ENCODE measurements at places on chromosomes 4 and X.

DNA sequence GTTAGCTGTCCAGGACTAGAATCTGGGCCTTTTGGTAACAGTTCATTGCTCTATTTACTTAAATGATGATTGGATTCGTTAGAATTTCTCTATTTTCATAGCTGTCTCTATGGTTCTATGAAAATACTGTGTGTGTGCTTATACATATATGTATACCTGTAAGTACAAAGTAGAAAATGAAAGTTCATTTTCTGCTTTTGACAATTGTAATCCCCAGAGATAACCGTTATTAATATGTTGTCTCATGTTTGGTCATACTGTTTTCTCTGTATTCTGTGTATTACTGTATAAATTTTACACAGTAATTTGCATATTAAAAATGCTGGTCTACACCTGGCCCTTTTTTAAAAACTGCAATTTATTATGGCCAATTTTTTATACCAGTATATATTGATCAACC lies 55.4 kb downstream of the CLCN3 start:
- no peak for DNase-seq

DNA sequence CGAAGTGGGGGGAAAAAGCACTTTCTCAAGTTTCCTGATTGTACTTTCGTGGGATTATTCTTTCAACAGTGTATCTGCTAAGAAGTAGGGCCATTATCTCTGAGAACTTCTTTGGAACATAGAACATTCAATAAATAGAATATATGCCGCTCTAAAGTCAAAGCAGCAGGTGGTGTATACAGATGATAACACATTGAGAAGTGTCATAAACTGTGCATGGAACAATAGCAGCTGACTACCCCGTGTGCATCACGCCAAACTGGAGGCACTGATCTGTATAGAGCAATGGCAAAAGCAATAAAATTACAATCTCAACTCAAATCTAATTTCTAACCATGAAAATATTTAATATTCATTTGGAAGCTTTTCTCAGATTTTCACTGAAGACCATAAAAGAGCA lies 175.3 kb downstream of the DCTD start:
- no peak for DNase-seq

DNA sequence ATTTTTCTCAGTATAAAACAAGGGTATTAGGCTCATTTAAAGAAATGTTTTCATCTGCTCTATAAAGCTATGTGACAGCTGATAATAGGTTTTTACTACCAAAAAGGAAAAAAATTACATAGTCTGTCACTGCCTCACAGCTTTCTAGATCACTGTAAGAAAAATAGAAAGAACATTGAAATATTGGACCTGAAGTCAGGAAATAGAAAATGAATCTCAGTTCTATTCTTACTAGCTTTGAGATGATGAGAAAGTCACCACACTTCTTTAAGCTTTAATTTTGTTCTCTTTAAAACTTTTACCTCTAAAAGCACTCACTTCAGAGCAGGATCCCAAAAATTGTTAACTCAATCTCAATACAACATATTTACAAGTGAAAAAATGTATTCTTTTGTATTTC lies 45.3 kb upstream of the CAMK2D start:
- DNase-seq: no peak

DNA sequence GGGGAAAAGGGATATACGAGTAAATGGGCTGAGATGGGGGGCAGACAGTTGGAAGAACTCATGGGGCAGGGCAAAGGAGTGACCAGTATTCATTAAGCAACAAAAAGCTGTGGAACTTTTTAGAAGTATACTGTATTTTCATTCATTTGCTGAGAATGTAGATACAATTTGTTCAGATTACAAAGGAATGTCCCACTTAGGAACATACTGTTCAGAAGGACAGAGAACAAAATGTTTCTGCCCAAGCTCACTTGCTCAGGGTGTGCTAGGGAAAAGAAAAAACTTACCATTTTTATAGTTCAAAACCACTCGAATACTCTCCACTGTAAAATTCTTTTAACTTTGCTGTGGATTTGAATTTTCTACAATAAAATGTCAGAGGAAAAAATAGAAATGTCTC lies 135.2 kb upstream of the AFF2 start:
- DNase-seq: no peak

GRCh38 chr4:83910693-83911092 lies 374.8 kb downstream of the GPAT3 start:
- DNase-seq: no peak

DNA sequence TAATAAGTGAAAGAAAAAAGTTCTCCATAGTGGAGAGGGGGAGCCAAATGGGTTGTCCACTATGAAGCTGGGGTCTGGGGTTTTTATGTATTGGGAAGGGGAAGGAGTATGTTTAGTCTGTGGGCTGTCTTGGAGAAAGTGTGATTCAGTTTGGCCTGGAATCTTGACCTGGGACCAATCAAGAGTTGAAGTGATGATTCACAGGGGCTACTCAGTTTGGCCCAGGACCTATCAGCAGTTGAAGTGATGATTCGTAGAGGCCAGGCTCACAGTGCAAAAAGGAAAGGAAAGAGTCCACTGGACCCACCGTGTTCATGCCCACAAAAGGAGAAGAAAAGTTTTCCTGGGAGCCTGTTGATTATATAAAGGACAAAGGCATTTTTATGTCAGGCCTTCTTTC lies 47.3 kb upstream of the RAB9B start:
- no peak for DNase-seq

DNA sequence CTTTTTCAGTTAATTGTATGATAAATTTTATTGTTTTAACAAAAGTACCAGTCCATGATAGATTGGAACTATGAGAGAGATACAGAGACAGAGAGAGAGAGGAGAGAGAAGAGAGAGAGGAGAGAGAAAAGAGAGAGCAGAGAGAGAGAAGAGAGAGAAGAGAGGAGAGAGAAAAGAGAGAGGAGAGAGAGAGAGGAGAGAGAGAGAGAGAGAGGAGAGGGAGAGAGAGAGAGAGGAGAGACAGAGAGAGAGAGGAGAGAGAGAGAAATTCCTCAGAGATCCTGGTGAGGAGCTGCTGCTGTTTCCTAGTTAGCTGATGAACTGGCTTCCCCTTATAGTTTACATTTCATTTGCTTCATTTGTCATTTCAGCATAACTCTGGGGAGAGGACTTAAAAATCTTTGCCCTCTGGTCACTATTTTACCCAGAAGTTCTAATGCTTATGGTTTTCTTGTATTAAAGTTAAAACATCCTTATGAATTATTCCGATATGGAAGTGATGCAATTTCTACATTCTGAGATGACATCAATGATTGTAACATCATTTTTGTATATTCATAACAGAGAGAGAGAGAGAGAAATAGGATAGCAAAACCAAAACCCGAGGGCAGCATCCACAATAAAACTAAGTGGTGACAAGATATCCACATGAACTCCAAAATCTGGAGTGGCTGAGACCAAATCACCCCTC lies 10.8 kb downstream of the CTAG1A start:
- DNase-seq: no peak

DNA sequence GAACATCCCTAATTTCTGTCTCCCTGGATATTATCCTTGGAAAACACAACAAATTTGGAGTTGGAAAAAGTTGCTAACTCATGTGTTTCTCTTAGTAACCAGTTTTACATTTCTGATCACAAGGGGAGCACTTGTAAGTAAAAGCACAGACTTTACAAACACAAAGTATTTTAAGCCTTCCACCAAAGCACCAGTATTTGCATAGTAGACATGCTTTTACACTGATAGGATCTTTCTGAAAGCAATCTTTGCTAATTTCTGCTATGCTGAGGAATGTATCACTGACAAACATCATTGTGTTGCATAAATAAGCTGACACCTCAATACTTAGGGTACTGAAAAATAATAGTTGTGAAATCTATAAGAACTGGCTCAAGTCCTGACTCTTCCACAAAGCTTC lies 100.6 kb downstream of the MID1 start:
- no peak for DNase-seq

DNA sequence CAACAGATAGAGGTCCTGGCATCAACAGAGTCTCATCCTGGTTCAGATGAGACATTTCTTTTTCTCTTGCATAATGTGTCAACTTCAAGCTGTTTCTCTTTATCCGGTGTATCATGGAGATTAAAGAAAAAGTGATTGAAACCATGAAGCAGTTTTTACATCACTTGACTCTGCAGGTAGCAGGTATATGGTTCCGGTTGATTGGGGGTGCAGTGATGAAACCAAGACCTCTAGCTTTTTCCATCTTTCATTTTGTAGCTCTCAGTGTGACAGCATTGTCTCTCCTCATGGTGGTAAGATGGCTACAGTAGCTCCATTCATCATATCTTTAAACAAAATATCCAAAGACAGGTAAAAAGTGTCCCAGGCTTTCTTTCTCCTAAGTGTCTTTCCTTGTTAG lies 2.4 kb upstream of the HOPX start:
- DNase-seq: no peak

DNA sequence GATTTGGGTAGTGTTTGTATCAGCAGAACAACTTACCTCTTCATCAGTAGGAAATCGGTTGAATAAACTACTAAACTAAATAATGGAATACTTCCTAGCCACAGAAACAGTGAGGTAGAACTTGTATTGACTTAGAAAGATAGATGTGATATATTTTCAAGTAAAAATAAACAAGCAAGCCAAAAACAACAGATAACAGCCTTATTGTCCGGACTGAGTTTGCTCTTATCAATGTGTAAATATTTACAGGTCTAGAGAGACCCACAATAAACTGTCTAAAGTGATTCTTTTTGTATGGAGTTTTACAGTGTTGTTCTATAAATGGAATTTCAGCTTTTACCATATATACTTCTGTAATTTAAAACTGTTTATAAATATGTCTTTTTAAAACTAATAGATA lies 721.8 kb downstream of the ADGRL3 start:
- no peak for DNase-seq

DNA sequence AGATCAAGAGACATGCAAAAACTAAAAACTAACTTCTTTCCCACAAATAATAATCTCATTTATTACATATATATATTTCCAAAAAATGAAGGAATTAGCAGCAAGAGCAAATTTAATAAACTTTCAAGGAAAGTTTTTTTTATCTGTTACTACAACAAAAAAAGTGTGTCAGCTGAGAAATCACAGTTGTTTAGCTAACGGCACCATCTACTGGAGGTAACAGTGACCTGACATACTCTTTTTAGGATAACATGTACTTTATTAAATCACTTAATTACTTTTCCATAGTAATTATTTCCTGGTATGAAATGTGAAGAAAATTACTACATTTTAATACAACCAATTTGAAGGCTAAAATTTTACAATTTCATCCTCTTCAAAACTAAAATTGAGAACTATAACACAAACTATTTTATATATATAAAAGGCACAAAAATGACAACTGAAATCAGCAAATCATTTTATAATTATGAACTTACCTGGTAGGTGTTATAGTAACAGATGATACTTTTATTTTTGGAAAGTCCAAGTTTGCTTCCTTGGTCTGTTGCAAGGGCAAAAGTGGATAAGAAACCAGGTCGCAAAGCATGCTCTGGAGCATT lies 9.1 kb downstream of the LAMTOR3 start:
- DNase-seq: no peak

GRCh38 chr4:146255874-146256273 lies 41.5 kb downstream of the REELD1 start:
- no peak for DNase-seq

GRCh38 chr4:153297116-153297515 lies 47.4 kb upstream of the MND1 start:
- no peak for DNase-seq

DNA sequence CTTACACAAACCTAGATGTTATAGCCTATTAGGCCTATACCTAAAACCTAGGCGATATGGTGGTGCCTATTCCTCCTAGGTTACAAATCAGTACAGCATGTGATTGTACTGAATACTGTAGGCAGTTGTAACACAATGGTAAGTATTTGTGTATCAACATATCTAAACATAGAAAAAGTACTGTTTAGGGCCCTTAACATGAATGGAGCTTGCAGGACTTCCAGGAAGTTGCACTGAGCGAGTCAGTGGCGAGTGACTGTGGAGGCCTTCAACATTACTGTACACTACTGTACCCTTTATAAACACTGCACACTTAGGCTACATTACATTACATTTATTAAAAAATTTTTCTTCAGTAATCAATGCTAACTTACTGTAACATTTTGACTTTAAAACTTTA lies 37.8 kb downstream of the WWC2 start:
- DNase-seq: no peak

- DNase-seq: no peak
Measured at GRCh38 chr4:141730805-141731204, 94.4 kb downstream of the IL15 start.

GRCh38 chr4:96347582-96347981 lies 507.7 kb downstream of the PDHA2 start:
- no peak for DNase-seq

GRCh38 chr4:98584265-98584664 lies 74.1 kb downstream of the TSPAN5 start:
- DNase-seq: no peak

DNA sequence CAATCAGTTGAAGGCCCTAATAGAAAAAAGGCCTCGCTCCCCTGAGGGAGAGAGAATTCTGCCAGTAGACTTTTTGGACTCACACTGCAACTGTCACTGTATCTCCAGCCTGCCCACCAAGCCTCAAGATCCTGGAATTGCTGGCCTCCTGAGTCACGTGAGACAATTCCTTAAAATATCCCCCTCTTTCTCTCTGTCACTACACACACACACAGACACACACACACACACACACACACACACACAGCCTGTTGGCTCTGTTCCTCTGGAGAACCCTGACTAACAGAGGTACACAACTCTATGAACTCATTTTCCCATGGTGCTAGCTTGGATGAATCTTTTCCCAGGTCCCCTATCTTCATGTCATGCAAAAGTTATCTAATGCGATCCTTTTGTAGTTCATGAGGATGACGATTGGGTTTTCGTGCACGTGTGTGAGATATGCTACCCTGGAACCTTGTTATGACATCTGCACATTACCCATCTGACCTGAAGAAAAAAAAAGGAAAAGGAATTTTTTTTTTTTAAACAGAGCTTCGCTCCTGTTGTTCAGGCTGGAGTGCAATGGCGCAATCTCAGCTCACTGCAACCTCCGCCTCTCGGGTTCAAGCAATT lies 13.7 kb downstream of the CLRN2 start:
- DNase-seq: no peak

DNA sequence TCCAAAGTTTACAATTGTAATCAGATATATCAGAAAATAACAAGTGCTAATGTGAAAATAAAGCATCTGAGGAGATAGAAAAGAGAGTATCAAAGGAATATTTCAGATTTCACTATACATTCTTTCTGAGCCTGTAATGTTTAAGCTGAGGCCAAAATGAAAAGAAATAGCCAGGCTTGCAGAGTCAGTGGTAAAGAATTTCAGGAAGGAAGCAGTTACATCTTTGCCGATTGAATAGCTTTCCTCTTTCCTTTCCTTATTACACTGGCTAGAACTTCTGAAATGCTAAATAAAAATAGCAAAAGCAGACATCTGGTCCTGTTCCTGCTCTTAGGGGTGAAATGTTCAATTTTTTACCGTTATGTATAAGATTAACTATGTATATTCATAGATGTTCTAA lies 1441.6 kb upstream of the PCDH7 start:
- DNase-seq: no peak

- DNase-seq: no peak
Measured at GRCh38 chrX:118536687-118537461, 41.3 kb downstream of the DOCK11 start.

- no peak for DNase-seq
Measured at GRCh38 chr4:112185740-112186670, 40.8 kb downstream of the FAM241A start.

- no peak for DNase-seq
Measured at GRCh38 chr4:158395889-158396288, 125.8 kb upstream of the RXFP1 start.

GRCh38 chr4:184475498-184475897 lies 1.1 kb upstream of the IRF2 start:
- no peak for DNase-seq

Measured in heart right ventricle (tissue), 16 donors.